ENCODE measurements at places on chromosomes 16 and 17.

- no peak for DNase-seq
Measured at GRCh38 chr17:77528516-77529327, 388.0 kb downstream of the SEC14L1 start.

DNA sequence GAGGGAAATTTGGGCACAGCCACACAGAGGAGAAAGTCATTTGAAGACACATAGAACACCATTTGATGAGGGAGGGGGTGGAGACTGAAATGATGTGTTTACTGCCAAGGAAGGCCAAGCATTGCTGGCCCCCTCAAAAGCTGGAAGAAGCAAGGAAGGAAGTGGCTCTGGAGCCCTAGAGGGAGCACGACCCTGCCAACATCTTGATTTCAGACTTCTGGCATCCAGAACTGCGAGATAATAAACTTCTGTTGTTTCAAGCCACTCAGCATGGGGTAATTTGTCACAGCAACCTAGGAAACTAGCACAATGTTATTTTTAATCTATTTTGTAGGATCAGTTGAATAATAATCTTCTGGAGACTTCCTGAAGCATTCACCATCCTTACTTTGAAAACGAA lies 314.8 kb upstream of the GOT2 start:
- no peak for DNase-seq

DNA sequence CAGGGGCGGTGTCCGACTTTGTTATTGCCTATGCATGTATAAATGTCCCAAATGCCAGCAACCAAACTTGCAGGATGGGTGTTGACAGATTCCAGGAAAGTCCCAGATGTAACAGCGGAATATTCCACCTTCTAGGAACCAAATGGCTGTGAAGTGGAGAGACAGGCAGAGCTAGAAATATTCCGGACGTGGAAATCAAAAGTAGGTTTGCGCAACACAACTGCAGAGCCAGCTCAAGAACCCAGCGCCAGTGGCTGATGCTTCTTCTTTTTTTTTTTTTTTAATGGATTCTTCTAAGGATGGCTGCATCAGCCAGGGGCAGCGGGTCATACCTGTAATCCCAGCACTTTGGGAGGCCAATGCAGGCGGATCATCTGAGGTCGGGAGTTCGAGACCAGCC lies 601.7 kb downstream of the MAF start:
- DNase-seq = no peak

GRCh38 chr16:2924901-2925755 lies 13.4 kb downstream of the FLYWCH1 start:
- no peak for DNase-seq

DNA sequence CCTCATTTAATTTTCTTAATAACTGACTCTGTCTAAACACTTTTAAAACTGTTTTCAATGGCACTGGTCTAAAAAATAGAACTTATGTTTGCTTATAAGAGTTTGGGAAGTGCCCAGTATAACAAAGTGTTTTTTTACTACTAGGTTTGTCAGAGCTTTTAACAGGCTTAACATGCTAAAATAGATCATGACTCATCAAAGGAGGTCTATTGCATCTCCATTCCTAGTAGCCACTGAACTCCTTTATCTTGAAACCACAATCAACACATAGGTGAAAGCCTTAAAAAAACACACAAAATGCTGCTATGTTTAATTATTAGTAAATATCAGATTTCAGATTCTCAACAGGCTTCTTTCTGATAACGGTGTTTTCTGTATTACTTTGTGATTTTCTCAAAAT lies 196.4 kb upstream of the KIF2B start:
- no peak for DNase-seq

DNA sequence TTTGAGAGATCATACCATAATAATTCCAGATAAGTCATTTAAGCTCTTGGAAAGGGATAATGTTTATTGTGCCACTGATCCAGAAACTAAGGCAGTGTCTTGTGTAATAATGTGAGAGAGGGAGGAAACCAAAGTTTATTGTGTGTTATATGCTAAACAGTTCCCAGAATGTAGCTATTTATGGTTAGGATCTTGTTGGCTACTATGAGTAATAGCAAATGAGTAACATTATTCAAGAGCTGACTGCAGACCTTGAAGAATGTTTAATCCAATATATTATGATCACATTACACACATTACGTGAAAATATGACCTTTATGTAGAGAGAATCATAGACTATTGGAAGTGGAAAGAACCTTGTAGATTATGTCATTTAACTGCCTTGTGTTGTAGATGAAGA lies 139.5 kb downstream of the BCAS3 start:
- DNase-seq = no peak

DNA sequence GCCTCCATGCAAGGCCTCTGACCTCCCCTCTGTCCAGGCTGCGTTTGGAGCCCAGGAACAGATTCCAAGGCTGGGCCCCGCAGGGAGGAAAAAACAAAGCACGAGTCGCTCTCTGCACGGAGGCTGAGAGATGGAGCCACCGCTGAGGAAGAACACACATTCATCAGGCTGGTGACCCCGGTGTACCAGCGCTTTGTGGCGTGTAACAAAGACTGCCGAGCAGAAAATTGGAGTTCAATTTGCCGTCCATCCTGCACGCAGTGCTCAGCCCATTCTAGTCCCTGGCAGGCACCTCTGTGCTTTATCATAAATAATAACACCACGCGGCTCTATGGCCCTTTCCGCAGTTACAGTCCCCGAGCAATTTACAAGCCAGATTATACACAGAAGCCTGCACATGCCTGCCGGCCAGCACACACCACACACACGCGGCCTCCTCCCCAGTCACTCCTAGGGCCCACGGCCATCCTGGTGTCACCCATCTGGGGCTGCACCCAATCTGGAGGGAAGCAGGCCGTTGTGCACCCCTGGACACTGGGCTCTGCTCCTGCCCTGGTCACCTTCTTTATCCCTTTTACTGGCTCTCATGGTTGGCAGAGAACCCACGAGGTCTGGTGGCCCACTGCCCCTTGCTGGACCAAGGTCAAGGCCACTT lies 124.4 kb downstream of the SDK2 start:
- DNase-seq = no peak

DNA sequence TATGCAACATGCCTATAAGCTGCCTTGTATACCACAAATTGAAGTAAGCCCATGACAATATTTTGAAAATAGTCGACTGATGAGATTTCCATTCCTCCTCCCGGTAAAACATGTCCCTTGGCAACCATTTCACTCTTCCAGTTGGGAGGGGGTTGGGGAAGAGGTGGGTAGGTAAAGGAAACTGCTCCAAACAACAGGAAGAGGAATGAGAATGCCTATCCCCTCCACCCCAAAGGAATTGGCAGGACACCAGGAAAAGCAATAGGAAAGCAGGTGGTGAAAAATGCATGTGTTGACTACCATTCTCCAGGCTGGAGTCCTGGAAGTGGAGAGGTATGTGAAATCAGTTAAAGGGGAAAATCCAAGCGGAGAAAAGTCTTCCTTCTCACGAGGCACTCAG lies 455.9 kb upstream of the PSMD7 start:
- no peak for DNase-seq

DNA sequence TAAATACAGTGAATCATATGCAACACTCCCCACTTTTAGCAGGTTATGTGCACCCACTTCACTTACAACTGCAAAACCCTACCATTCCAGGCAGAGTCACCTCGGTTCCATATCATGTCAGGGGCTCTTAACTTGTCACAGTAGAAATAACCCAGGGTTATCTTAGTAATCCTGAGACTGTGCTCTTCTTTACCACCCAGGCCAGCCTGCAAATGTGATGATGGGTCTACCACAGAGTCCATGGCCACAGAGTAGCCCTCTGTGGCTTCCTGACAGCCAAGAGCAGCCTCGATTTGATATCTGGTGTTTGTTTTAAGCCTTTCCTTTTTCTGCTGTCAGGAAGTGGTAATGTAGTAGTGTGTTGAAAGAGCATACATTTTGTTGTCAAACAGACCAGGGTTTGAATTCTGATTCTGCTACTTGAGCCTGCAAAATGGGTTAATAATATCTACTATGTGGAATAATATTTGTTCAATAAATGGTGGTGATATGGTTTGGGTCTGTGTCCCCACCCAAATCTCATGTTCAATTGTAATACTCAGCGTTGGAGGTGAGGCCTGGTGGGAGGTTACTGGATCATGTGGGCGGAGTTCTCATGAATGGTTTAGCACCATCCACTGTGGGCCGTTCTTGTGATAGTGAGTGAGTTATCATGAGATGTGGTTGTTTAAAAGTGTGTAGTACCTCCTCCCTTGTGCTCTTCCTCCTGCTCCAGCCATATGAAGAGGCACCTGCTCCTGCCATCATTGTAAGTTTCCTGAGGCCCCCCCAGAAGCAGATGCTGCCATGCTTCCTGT lies 416.5 kb downstream of the UTP18 start:
- no peak for DNase-seq

DNA sequence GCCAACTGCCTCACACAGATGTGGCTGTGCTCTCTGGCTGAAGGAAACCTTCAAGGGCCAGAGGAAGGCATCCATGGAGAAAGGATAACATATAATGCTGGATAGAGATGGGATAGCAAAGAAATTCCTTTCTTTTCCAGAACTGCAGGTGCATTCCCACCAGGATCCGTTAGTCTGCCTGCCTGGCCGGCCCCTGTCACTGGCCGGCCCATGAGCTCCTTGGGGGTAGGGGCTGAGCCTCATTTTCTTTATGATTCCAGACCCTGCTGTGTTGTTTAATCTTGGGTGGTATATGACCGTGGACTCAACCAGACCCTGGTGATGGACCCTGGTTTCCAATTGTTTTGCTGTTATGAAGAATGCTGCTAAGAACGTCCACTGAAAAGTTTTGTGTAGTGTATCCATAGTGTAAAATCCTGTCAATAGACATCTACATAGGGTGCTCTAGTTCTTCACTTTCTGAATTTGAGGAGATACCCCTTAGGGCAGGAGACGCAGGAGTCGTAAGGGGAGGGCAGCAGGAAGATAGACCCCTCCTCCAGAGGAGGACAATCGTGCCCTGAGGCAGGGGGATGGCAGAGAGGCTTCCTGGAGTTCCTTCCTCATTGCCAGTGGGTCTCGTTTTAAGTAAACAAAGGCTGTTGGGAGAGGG lies 93.4 kb downstream of the IRX3 start:
- no peak for DNase-seq

DNA sequence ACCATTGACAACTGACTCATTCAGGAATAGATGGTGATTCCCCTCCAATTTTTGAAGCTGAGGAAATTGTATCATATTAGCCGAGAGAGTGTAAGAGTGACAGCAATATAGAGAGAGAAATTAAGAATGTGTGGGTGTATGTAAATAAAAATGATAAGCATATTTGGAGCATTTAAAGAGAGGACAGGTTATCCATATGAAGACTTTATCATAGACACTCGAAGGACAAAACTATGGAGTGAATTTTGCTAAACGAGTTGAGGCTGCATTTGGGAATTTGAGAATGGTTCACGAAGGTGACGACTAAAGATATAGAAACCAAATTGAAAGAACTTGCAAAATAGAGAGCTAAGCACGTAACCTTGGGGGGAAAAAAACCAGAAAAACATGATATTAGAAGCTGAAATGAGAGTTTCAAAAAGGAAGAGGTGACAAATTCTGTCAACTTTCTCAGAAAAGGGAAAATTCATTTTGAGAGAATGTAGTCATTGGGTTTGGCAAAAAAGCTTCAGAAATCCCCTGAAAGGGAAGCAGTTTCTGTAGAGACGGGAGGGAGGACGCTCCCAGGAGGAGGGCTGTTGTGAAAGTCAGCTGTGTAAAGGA lies 129.7 kb downstream of the KCNJ2 start:
- no peak for DNase-seq

Measured in CD4-positive, alpha-beta T cell treated with Interleukin-4 for 1 hour (primary cell).